ENCODE measurements at places on chromosomes 3 and 15.

GRCh38 chr15:89130201-89130600 is 41.9 kb downstream of the ABHD2 start:
- no peak for DNase-seq

GRCh38 chr3:37855363-37855970 is 6.2 kb upstream of the CTDSPL start:
- DNase-seq: peak; percentile 86

DNA sequence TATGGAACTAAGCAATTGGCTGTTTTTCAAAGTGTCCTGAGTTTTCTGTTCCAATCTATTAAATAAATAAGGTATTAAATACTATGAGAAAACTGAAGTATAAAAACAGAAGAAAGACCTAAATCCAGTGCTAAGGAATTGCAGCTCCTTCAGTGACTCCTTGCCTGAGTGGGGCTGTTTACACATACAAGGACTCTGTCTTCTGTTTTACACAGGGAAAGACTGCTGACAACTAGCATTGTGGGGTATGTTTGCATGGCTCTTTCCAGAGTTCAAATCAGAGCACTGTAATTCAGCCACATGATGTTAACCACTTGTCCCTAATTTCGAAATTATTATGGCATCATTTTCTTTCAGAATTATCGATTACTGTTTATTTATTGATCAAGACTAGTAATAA is 31.3 kb upstream of the MEIS2 start:
- no peak for DNase-seq

DNA sequence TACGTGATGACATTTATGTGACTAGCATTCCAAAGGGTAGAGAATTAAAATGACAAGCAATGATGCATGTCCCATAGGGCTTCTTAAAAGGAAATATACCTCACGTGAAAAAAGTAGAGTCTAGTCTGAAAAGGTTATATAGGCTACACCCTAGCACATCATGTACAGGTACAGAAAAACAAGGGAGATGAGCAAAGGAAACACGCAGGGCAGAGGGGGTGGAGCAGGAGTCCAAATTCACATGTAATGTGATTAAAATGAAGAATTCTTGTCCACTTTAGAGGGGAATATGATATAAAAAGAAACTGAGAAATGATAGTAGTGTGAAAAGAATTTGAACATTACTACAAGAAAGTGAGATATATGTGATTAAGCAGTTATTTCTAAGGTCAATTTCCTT is 59.4 kb downstream of the HACD2 start:
- DNase-seq: no peak
